ENCODE measurements at places on chromosomes 1 and 21.
A peak's percentile ranks its signal among the peaks of the same experiment; 100 is the strongest.

DNA sequence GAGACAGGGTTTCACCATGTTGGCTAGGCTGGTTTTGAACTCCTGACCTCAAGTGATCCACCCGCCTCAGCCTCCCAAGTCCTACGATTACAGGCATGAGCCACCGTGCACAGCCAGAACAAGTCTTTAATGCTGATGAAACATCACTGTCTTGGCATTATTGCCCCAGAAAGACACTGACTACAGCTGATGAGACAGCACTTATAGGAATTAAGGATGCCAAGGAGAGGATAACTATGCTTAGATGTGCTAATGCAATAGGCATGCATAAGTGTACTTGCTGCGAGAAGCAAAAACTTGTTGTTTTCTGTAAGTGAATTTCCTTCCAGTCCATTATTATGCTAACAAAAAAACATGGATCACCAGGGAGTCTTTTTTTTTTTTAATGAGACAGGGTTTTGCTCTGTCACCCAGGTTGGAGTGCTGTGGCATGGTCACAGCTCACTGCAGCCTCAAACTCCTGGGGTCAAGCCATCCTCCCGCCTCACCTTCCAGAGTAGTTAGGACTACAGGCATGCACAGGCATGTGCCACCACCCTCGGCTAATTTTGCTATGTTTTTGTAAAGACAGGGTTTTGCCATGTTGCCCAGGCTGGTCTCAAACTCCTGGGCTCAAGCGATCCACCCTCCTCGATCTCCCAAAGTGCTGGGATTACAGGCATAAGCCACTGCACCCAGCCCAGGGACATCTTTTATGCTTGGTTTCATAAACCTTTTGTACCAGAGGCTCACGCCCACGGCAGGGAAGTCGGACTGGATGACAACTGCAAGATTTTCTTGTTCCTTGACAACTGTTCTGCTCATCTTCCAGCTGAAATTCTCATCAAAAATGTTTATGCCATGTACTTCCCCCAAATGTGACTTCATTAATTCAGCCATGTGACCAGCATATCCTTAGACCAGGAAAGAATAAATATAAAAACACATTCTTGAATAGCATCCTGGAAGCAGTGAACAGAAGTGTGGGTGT lies 23.1 kb downstream of the RHEX start:
- no peak for DNase-seq

DNA sequence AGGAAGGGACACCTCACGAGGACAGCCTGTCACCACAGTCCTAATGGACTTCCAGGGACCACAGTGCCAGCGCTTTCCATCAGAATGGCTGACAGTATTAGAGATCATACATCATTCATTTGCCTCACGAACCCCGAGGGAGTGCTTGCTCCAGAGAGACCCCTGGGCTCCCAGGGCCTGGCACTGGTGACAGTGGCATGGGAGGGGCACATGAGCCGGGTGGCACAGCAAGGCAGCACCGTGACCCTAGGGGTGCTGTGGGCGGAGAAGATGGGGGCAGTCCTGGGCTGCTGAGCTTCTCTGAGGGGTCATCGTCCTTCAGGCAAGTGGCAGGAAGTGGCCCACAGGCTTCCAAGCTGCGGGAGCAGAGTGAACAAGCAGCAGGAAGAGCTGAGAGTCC lies 16.4 kb upstream of the TSPEAR start:
- no peak for DNase-seq

DNA sequence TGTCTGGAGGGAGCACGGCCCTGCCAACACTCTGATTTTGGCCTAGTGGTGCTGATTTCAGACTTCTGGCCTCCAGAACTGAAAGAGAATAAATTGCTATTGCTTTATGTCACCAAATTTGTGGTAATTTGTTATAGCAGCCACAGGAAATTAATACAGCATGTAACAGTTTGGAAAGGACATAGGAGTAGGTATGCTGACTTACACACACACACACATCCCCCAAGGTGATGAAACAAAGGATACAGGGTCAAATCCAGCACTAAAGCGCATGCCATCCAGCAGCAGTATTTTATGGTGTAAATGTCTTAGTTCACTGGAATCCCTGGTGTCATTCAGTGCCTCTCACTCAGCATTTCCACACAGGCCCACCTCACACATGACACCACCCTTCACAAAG lies 72.2 kb upstream of the MAN1A2 start:
- no peak for DNase-seq

DNA sequence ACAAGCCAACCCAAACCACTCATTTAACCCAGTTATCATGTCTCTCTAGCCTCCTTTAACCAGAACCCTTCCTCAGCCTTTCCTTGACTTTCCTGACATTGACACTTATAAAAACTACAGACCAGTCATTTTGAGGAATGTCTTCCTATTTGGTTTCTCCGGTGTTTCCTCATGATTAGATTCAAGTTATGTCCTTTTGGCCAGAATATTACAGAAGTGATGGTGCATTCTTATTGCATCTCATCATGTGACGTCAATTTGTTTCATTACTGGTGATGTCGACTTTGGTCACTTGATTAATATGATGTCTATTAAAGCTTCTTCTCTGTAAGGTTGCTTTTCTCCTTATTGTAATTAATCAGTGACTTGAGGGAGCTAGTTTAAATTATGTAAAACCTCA lies 6.1 kb upstream of the RCSD1 start:
- DNase-seq = no peak

DNA sequence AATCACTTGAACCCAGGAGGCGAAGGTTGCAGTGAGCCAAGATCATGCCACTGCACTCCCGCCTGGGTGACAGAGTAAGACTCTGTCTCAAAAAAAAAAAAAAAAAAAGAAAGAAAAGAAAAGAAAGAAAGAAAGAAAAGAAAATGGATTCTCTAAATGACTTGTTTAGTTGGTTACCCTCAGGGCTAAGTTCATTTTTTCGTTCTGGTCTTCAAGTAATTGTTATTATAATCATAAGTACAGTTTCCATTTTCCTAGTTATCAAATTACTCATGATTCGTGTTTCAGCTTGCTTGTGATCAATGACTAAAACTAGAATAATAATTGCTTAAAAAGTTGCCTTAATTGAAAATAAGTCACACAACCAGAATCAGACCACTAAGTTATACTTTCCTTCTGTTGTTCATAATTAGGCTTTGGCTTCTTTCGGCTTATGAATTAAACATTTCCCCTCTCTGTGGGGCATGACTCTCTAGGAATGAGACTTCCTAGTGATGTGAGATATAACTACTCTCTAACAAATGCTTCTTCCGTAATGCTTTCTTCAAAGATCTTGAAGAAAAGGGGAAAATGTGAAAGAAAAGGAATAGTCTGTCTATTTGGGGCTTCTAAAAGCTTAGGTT lies 9.6 kb upstream of the RLF start:
- DNase-seq = no peak

DNA sequence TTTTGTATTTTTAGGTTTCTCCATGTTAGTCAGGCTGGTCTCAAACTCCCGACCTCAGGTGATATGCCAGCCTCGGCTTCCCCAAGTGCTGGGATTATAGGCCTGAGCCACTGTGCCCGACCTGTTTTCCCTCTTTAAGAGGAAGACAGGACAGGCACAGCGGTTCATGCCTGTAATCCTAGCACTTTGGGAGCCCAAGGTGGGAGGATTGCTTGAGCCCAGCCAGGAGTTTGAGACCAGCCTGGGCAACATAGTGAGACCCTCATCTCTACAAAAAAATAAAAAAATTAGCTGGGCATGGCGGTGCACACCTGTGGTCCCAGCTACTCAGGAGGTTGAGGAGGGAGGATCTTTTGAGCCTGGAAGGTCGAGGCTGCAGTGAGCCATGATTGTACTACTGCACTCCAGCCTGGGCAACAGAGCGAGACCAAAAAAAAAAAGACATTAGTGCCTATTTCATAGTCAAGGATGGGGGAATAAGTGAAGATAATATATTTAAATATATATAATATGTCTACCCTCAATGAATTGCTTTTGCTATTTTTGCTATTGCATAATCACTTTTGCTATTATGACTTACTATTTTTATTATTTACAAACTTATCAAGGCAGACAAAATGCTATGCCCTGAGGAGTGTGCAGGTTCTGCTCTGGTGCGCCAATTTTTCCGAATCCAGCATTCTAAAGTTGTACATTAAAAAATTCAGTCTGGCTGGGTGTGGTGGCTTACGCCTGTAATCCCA lies 17.7 kb downstream of the MARCKSL1 start:
- no peak for DNase-seq

DNA sequence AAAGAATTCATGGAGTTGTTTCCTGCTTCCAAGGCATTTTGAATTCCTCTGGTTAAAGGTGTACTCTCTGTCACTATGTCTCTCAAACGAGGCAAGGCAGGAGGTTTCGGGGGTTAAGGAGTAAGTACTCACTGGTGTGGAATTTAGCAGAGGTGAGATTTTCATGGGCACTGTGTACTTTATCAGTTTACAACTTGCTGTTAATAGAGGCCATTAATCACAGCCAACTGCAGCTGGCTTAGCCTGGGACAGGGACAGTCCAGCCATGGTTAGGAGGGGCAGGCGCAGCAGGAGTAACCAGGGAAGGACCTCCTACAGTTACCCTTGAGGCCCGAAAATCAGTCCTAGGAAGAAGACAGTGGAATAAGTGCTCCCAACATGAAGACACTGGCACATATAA lies 18.1 kb upstream of the TMEM9 start:
- no peak for DNase-seq

GRCh38 chr1:68751723-68752122 lies 254.8 kb upstream of the DEPDC1 start:
- DNase-seq = no peak

DNA sequence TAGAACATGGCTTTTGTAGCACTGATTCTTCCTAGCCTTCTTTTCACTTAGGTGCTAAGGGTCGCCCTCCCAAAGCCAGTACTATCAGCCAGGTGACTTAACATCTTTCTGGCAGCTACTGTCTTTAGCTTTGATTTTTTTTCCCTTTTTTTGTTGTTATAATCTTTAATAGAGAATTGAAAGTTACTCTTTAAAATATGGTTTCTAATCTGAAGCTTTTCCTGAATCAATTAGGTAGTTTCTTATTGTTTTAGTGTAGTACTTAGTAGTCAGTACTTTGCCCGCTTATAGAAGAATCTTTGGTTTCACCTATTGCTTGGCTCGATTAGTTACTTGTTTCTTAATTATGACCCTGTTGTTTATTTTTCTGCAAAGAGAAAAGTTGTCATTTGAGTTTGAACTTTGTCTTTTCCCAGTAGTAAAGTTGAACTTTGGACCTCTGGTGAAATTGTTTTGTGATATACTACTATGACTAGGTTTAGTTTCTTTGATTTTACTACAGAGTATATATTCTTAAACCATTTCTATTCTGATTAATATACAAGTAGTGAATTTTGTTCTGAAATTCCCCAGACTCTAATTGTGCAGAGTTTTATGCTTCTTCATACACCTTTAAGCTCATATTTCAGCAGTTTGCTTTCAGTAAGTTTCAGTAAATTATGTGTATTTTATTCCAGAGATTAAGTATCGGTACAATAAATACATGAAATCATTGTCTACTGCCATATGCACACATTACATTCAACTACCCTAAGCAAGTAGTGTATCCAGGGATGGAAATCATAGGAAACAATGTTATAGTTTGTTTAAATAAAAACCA lies 3.9 kb downstream of the MAGI3 start:
- DNase-seq = no peak

GRCh38 chr1:117695796-117696490 lies 90.1 kb downstream of the TENT5C start:
- DNase-seq = no peak

DNA sequence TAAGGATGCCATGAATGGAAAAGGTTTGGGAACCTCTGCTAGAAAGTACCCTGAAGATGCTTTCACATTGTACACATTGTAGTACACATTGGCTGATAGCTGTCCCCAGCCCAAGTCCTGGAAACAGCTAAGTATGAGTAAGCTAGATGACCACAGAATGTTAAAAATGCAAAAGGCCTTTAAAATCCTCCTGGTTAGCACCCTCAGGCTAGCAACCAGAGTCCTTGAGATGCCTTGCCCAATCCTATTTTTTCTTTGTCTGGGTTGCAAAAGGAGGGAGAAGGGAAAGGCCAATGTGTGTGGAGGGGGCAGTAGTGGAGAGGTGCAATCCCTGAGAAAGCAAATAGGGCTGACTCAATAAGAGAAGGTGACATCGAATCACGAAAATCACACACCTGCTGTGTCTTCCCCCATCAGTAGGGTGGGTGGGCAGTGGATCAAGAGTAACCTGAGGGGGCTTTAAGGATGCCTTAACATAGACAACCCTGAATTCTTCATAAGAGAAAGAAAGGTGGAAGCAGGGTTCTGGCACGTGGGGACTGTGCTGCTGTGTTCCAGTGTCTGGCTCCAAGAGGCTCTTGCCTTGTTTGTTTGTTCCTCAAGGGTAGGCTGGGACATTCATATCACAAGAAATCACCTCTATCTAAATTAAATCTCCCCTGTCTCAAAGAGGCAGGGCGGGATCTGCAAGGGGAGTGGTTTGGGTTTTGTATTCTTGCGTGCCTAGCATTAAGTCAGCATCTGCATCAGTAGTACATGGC lies 266.2 kb upstream of the PLXNA2 start:
- DNase-seq = no peak

GRCh38 chr1:78483903-78484302 lies 6.9 kb upstream of the PTGFR start:
- no peak for DNase-seq

- no peak for DNase-seq
Measured at GRCh38 chr1:59697150-59697800, 117.5 kb upstream of the HOOK1 start.

DNA sequence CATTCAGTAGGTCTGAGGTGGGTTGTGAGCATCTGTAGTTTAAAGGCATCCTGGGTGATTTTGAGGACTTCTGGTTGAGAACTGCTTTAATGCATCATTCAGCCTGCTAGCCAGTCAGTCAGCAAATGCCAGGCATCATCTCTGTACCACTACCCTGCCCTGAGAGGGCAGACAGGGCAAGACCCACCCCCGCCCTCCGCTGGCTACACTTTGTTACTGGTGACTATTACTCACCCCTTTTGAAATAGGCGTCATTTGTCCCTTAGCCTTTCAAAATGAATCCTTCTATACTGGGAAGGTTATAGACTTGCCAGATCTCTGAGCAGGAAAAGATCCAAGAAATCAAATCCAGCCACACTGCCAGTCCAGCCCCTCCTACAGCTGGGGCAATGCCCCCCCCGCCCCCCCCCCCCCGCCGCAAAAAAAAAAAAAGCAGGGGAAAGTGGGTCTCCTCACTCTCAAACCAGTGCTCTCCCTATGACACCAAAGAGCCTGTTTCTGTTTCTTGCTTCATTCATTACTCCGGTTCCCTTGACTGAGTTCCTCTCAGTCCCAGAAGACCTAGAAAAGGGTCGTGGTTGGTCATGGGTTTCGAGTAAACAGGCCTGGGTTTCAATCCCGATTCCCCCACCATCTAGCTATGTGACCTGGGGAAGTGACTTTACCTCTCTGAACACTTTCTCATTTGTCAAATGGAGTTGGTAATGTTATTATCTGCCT lies 4.4 kb downstream of the SELENON start:
- no peak for DNase-seq

- DNase-seq = peak; percentile 63
Measured at GRCh38 chr1:50023292-50024159, at the start of gene AGBL4. TSS of gene AGBL4 (minus strand) at chr1:50023954.

Data from NCI-H2029 treated with DMSO at 0.1 percent for 48 hours (cell line).